GM19239 (cell line): ENCODE measurements at places on chromosomes 13 and 19.

DNA sequence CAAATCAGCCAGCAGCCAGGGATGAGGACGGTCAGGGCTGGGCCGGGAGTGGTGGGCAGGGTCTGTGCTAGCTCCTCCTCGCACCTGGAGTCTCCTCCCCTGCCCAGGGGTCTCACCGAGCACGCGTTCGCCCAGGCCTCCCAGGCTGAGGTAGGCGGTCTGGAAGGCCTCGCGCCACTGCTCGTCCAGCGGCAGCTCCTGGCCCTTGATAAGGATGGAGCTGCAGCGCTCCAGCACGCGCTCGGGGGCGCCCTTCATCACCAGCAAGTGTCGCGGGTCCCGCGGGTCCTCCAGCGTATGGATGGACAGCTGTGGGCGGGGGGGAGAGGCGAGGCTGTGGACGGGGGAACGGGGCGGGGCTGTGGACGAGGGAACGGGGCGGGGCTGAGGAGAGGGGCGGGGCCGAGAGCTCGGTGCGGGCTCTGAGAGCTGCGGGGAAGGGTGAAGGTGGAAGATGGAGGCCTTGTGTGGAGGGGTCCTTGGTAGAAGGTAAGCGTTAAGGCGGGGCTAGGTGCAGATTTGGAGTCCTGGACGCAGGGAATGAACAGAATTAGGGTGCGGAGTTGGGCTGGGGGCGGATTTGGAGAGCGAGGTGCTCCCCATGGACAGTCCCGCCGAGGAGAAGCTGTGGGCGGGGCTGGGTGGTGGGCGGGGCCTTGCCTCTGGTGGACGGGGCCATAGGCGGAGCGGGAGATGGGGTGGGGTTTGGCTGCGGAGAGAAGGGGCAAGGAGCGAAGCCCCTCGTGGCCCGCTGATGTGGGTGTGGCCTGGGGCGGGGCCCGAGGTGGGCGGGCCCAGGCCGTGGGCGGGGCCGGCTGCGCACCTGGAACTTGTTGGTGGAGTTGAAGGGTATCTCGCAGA, 5.7 kb downstream of the ATP4A start:
- DNase-seq: peak; percentile 51

GRCh38 chr19:39846678-39847486, 703 bp upstream of the FBL start:
- no peak for DNase-seq

- DNase-seq: no peak
These were observed 656.1 kb downstream of the DACH1 start for GRCh38 chr13:71210861-71211260.

- DNase-seq: no peak
These were observed 111.4 kb downstream of the ZAR1L start for GRCh38 chr13:32203736-32204135.

GRCh38 chr13:94513026-94513425, 33.5 kb upstream of the DCT start:
- DNase-seq: no peak

- DNase-seq: no peak
These were observed 23.0 kb upstream of the ATP1A3 start for GRCh38 chr19:42017040-42017439.

DNA sequence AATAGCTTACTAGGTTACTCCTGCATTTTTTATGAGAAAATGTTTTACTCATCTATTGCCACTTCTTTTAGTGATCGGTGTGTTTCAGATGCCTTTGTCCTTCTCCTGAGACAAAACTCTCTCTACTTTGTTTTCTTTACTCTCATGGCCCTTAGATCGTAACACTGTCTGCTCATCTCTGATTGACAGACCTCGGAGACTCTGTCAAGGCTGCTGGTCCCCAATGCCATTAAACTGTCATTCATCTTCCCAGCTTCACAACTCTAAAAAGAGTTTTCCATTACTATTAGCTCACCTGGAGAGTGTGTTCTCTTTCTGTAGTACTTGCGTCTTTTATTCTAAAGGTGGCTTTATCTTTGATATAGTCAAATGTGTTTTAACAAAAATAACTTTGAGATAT, 765.2 kb downstream of the SLITRK1 start:
- DNase-seq: no peak

DNA sequence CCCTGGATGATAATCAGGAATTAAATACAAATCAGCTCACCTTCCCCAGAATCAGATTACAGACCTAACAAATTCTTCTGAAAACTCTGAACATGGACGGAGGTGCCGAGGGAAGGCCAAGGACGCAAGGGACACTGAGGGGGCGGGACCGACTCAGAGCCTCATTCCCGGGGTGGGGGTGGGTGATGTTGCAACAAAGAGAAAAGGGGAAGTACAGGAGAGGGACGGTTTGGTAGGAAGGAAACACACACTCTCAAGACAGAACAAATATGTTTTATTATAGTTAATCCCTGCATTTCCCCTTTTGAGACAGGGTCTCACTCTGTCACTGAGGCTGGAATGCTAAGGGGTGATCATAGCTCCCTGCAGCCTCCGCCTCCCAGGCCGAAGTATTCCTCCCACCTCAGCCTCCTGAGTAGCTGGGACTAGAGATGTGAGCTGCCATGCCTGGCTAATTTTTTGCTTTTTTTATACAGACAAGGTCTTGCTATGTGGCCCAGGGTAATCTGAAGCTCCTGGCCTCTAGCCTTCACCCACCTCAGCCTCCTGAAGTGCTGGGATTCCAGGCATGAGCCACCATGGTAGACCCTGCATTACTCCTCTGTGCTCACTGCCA, 786 bp upstream of the LILRA2 start:
- DNase-seq: no peak

GRCh38 chr19:13599681-13600080, 93.4 kb upstream of the CACNA1A start:
- DNase-seq: no peak

- DNase-seq: no peak
These were observed 58.8 kb upstream of the ZNF681 start for GRCh38 chr19:23817519-23817918.

DNA sequence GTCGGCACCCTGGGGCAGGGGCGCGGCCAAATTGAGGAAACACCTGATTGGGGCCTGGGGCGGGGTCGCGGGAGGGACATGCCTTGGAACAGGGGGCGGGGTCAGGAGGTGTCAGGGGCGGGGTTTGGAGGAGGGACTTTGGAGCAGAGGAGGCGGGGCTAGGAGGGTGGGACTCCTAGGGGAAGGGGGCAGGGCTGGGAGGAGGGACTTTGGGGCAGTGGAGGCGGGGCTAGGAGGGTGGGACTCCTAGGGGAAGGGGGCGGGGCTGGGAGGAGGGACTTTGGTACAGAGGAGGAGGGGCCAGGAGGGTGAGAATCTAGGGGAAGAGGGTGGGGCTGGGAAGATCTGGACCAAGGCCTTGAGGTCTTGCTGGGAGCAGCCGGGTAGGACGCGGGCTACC, 21.9 kb downstream of the GRIN2D start:
- DNase-seq: no peak

DNA sequence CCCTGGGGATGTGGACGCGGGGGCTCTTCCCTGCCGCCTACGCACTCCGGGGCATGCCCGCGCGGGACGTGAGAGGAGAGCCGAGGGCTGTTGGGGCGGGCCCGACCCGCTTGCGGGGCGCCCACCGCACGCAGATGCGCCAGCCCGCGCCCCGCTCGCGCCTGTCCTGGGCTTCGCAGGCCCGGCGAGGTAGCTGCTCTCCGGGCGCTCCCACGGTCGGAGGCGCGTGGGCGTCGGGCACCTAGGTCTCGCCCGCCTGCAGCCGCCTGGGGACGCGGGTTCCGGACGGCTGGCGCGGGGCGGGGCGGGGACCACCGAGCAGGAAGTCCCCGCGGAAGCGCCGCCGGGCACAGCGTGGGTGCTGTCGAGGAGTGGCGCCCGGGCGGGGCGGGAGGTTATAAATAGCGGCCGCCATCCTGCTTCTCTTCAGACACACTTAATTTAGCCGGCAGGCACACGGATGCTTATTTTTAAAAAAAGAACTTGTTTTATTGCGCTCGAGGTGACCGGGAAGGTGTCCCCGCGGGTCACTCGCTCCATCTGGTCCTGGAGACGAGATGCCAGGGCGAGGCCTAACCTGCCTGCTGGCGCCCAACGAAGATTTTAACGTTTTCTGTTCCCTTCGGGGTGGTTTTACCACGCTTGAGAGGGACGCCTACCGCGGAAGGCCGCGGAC, 561 bp upstream of the GJA3 start:
- no peak for DNase-seq
